ENCODE measurements at places on chromosomes 1 and 21. TPM values are rescaled to one million over a fixed set of nuclear protein-coding genes. Genes with fewer than 3 reads are reported as not detected.
A peak's percentile ranks its signal among the peaks of the same experiment; 100 is the strongest.

- no peak for DNase-seq
Observed at GRCh38 chr21:14881863-14882499, 182.8 kb downstream of the NRIP1 start.

- no peak for DNase-seq
Observed at GRCh38 chr1:15526021-15526489, 593 bp upstream of the DNAJC16 start.

GRCh38 chr1:168019407-168019806, 82.5 kb upstream of the MPC2 start:
- no peak for DNase-seq

DNA sequence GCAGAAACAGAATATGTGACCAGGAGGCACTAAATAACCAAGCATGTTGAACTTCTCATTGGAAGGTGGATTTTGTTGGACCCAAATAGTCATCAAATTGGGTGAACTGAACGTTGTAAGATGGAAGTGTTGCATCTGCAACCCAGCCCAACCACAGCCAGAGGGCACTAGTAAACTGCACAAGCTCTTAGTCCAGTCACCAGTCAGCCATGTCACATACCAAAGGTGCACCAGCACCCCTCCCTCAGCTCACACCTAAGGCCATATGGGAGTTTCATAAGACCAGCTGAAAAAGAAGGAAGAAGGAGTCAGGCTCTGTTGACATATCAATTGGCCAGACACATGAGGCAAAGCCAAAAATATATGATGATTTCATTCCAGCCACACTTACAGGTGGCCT, 481.7 kb upstream of the NR5A2 start:
- DNase-seq = no peak

DNA sequence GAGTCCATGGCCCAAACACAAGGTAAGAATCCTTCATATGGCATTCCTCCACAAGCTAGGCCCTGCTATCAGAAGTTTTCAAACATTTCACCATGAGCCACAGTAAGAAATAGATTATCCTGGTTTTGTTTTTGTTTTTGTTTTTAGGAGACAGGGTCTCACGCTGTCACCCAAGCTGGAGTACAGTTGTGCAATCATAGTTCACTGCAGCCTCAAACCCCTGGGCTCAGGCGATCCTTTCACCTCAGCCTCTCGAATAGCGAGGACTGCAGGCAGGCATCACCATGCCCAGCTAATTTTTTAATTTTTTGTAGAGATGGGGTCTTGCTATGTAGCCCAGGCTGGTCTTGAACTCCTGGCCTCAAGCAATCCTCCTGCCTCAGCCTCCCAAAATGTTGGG, 218.8 kb downstream of the TOMM20 start:
- DNase-seq = no peak

- DNase-seq = no peak
Observed at GRCh38 chr1:18572022-18572880, 58.4 kb upstream of the PAX7 start.

DNA sequence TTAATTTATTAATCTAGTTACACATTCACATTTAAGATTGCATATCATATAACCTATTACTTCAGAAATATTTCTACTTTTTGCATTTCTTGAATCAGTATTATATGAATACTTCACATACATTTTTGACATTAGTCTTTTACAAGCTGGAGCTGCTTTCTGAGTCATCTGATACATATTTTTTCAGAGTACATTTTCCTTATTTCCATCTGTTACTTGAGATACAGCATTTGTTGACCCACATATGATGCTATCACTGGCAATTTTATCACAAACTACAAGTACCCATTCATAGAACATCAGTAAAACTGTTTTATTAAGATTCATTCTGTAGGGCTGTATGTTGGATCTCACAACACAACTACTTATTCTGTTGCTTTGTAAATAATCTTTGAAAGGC, 367.2 kb upstream of the ST6GALNAC5 start:
- DNase-seq = no peak

GRCh38 chr1:198798923-198799386, 160.1 kb downstream of the PTPRC start:
- DNase-seq = no peak

- no peak for DNase-seq
Observed at GRCh38 chr1:78126506-78126905, 80.7 kb downstream of the GIPC2 start.

- no peak for DNase-seq
Observed at GRCh38 chr1:27662261-27662660, 9.7 kb downstream of the IFI6 start.

DNA sequence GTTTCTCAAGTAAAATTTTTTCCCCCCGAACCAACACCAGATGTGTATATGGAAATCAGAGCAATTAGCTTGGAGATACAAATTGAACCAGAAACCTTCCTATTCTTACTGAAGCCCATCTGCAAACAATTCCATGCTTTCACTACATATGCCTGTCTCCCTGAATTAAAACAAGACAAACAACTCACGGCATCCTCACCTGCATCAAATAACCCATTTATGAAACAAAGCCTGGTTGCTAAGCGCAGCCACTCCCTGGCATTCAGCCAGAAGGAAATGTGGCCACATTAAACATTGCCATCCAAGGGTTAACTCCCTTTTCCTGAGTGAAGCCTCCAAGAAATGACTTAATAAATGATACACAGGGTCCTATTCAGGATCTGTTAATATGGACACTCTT, 55.3 kb downstream of the APP start:
- no peak for DNase-seq

DNA sequence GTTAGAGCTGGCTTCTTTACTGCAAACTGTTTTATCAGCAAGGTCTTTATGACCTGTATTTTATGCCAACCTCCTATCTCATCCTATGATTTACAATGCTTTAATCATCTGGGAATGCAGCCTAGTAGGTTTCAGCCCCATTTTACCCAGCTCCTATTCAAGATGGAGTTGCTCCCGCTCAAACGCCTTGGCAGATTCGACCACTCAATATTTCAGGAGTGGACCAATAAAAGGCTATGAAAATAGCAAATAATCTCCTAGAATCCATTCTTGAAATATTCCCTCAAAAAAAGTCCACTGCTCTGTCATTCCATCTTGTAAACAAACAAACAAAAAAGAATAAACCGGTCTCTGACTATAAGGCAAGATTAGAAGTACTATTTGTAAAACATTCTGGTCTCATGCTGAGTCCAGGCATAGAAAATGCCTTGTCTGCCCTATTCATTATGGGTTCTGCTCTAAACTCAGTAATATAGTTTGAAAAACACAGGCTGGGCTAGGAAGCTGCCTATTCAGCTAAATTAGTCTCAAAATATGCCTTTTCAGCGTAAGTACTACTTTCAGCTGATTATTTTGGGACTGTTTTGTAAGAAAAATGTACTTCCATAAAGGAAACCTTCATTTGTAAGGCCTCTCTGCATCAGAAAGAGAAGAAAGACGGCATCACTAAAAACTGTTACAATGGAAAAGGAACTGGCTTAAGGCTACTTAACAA, 53.0 kb downstream of the TBX19 start:
- DNase-seq = no peak

GRCh38 chr1:170402476-170403311, 129.3 kb upstream of the GORAB start:
- DNase-seq = no peak

- DNase-seq = no peak
Observed at GRCh38 chr1:14220324-14220723, 378.2 kb upstream of the KAZN start.

DNA sequence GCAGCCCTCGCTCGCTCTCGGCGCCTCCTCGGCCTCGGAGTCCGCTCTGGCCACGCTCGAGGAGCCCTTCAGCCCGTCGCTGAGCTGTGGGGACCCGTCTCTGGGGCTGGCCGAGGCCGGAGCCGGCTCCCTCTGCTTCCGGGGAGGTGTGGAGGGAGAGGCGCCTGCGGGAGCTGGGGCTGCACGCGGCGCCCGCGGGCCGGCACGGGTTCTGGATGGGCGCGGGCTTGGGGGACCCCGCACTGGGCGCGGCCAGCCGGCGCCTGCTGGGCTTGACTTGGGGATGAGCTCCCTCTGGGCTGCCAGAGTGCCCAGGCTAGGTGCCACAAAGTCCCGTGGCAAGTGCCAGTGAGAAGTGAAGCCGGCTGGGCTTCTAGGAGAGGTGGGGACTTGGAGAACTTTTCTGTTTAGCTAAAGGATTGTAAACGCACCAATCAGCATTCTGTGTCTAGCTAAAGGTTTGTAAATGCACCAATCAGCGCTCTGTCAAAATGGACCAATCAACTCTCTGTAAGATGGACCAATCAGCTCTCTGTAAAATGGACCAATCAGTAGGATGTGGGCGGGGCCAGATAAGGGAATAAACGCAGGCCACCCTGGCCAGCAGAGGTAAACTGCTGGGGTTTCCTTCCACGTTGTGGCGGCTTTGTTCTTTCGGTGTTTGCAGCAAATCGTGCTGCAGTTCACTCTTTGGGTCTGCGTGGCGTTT, 20.2 kb downstream of the EXOC8 start:
- DNase-seq = peak; percentile 27

GRCh38 chr1:215264649-215265048, 182.1 kb downstream of the KCNK2 start:
- no peak for DNase-seq

GRCh38 chr21:38986406-38986805, 180.7 kb downstream of the ETS2 start:
- DNase-seq = no peak

GRCh38 chr1:200294241-200294640, 115.6 kb downstream of the ZNF281 start:
- DNase-seq = no peak

DNA sequence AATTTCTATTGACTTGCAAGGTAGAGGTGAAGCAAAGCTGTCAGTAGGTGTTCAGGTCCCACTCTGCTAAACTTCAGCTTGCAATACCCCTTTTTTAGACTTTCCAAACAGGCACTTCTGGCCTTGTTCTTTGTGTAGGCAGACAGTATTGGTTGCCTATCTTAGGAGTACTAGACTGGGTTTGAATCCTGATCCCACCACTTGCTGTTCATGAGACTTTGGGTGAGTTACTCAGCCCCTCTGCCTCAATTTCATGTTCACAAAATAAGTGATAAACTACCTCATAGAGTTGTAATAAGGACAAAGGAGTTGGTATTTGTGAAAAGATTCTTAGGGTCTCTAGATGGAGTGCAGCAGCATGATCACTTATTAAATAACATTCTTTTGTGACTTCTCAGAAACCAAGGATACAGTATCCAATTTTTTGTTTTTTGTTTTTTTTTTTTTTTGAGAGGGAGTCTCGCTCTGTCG, 5.2 kb downstream of the RCC1 start:
- DNase-seq = no peak

DNA sequence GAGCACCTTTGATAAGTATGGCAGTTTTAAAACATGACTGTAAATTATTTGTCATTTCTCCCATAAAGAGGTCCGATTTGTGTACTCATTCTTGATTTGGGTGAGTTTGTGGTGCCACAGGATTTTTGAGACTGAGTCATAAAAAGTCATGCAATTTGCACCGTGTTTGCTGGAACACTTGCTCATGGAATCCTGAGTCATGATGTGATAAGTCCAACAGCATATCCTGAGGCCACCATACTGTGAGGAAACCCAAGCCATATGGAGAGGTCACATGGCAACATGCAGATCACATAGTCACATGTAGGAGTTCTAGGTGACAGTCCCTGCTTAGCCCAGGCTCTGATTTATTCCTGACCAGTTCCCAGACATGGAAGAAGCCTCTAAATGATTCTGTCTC, 40.8 kb upstream of the PRRX1 start:
- no peak for DNase-seq

DNA sequence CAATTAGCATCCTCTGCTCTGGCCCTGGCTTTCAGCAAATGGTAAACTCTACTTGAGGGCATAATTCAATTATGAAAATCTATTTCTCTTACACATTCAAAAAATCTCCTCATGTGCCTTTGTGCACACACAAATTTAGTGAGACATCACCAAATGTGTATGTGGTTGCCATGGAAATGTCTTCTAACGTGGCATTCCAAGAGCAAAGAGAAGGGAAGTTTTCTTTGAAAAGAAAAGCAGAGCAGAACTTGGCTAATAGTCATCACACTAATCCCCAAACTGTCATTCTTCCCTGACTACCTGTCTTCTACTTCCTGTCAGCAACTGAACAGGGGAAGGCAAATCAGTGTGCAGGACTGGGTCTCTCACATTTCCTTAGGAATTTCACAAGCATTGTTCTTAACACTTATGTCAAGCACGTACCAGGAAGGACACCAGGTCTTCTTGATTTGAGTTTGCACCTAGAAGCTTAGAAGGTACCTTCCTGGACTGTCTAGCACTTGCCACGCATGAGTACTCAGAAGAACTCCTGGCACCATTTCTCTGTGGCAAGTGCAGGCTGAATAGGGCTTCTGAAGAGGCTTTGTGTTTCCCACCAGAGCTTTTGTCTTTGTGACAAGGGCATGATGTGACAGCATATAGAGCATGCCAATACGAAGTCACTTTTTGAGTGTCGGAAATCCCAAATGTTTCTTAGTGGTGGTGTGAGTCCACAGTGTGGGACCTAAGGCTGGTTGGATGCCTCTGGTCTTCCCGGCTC, 32.3 kb downstream of the MAN1C1 start:
- no peak for DNase-seq

- DNase-seq = no peak
Observed at GRCh38 chr1:107794571-107794970, 170.4 kb downstream of the VAV3 start.

DNA sequence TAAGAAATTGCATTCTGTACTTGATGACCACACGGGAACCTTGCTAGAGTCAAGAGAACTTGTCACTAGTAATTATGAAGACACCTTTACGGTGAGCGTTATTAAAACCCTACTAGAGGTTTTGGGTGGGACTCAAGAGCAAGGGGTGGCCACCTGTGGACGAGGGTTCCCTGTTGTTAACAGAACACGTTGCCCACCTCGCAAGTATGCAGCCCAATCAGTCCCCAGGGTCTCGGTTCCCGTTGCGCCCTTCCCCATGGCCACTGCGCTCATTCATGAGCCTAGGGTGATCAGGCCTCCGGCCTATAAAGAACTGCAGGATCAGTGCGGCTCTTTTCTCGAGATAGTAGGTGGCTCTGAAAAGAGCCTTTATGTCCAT, 30.2 kb upstream of the RNF187 start:
- no peak for DNase-seq

FLG2 gene
- total RNA-seq = not detected

LCE1D gene
- total RNA-seq = not detected

OR2T33 gene
- total RNA-seq = not detected

C1orf185 gene
- total RNA-seq = not detected

CELA2B gene
- not detected for total RNA-seq

SLC45A1 gene
- 4.9 TPM for total RNA-seq

TNNI3K gene
- total RNA-seq = 0.51 TPM

CNTN2 gene
- total RNA-seq = 0.29 TPM

LCE2B gene
- total RNA-seq = not detected

DMRTA2 gene
- not detected for total RNA-seq

OR2T27 gene
- not detected for total RNA-seq

OR2T11 gene
- total RNA-seq = not detected

CDK18 gene
- total RNA-seq = 28.7 TPM

CLIC4 gene
- total RNA-seq = 135 TPM
